ENCODE measurements at places on chromosomes 2 and 18.

GRCh38 chr2:67272195-67272594, 124.9 kb upstream of the ETAA1 start:
- no peak for DNase-seq

DNA sequence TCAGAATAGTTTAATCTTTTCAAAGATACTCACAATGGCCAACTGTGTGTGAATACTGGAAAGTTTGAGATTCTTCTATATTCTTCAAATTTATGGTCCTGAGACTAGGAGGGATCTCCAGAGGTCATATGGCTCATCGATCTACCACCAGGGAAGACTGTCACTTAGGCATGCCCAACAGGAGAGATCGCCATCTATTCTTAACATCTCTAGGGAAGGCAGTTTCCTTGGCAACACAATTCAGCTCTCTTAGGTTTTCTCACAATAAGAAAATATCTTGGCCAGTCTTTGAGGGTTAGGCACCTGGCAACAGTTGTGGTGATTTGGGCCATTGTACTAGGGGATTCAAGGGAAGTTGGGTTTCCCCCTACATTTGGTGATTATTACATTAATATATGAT, 107.2 kb downstream of the GALNT3 start:
- DNase-seq, result no peak

GRCh38 chr2:23286758-23287704, 97.9 kb upstream of the KLHL29 start:
- no peak for DNase-seq

DNA sequence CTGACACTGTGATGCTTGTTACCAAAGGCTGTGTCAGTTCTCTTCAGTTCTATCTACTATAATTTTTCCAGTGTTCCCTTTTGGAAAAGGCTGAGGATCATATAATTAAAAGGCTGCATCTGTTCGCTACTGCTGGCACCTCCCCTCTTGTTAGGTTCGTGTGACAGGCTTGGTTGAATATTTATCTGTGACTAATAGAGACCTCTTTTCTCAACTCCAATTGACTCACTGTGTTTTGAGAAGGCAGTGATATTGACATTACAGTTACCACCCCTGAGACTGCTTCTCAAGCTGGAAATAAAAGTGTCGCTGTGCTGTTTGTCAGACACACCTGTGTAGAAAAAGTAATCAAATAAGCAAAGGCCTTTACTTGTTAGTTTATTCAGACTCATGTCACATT, 205.5 kb upstream of the KCNH7 start:
- no peak for DNase-seq

GRCh38 chr2:227612546-227613271, 1.9 kb downstream of the SCYGR3 start:
- DNase-seq, result no peak

DNA sequence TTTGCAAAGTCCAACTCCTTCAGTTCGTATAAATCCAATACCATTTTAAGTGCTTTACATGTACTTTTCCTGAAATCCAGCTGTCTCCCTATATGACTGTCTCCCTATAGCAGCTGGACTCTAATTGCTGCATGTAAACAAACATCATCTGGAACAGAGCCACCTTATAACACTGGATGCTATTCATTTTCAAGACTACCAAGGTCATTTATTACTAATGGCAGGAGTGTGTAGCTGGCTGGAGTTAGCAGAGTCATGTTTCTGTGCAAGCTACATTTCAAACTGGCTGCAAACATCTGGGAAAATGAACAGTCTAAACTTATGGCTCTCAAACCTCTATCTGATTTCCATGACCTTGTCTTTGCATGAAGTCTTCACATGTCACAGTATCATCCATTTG, 575.2 kb downstream of the PIK3C3 start:
- DNase-seq, result no peak

DNA sequence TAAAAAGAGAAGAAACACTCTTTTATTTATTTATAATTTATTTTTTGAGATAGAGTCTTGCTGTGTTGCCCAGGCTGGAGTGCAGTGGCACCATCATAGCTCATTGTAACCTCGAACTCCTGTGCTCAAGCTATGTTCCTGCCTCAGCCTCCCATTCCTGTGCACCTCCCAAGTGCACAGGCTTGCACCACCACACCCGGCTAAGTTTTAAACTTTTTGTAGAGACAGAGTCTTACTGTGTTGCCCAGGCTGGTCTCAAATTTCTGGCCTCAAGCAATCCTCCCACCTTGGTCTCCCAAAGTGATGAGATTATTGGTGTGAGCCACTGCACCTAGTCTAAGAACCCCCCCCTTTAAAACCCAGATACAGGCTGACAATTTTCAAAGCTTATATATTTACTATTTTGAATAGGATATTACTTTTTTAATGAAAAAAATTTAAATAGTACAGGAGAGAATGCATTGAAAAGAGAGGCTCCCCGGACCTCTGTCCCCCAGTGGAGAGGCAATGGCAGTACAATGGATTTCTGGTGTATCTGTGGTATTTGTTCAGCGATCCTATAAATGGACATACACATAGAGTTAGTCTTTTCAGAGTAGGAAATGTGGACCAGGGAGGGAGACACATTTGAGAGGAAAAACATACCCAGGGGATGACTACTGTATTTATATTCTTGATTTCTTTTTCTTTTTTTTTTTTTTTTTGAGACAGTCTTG, 48.1 kb upstream of the CNOT11 start:
- no peak for DNase-seq

DNA sequence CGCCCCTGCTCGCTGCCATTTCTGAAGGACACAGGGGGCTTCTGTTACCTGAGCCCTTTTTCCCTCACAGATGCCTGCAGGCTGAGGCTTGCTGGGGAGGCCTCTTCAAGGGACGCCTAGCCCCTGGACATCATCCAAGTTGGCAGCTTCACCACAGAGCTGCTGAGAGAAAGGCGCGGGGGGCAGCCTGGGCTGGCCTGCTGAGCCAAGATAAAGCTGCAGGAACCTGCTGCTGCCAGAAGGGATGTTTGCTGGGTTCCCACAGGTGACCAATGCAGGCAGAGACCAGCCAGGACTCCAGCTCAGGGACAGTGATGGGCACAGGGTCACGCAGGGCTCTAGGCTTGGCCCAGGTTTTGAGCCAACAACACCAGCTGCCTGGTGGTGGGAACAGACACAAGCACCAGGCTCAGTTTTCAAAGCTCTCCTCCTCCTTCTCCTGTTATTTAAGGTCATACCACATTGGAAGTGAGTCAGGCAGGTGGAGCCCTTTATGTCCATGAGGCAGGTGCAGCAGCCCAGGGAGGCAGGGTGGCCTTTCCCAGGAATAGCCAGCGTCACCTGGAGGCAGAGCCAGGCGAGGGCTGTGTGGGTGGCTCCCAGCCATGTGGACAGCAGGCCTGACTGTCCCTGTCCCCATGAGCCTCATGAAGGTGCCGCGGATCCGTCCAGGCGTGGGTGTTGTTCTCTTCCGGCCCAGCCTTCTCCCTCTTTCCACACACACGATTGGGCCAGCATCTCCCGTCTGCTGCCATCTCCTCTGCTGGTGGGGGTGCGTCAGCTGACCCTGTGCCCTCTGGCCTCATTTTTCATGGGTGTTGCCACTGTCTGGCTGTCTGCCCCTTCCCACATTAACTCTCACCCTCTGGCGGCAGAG, 515.5 kb upstream of the MYT1L start:
- DNase-seq, result no peak

DNA sequence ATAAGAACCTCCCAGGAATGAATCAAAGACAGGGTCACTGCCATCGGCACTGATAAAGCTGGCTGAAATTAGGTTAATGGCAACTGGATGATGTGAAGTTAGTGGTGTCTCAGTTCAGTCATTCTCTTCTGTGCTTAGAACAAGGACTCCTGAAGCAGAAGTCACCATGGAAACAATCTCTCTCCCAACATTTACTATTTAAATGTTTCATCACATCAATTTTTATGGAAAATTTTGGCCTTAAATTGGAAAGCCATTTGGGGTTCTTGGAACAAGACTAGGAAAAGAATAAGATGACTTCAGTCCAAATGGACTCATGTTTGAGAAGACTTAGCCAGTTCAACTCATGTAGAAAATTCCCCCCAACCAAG, 15.5 kb upstream of the ARL5A start:
- DNase-seq, result no peak

- DNase-seq, result no peak
These were observed 688 bp upstream of the ARHGAP28 start for GRCh38 chr18:6728809-6729246.

DNA sequence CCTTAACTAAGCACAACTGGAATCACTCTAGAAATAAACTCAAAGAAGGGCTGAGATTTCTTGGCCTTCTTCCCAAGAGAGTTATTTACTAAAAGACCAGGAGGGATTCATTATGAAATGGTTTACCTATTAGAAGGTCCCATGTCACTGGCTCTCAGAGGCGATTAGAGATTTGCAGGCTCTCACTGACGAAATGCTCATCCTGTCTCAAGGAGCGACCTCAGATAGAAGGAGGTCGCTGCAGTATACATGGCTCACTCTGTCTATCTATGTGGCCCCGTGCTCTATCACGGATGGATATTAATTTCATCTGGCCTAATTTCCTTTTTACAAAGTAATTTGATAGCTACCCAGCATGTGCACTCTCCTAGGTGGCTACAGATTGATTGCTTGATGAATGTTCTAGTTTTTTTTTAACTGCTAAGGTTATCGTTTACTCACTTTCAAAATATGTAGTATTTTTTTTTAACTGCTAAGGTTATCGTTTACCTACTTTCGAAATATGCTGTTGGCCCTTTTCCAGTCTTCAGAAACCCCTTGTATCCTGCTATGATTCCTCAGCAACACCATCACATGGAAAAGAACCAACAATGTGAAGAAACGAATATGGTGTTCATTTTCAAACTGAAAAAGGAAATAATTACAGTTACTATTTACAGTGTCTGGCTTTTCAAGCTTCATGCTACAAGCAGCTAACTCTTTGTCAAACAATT, 9.1 kb downstream of the SMIM21 start:
- no peak for DNase-seq

DNA sequence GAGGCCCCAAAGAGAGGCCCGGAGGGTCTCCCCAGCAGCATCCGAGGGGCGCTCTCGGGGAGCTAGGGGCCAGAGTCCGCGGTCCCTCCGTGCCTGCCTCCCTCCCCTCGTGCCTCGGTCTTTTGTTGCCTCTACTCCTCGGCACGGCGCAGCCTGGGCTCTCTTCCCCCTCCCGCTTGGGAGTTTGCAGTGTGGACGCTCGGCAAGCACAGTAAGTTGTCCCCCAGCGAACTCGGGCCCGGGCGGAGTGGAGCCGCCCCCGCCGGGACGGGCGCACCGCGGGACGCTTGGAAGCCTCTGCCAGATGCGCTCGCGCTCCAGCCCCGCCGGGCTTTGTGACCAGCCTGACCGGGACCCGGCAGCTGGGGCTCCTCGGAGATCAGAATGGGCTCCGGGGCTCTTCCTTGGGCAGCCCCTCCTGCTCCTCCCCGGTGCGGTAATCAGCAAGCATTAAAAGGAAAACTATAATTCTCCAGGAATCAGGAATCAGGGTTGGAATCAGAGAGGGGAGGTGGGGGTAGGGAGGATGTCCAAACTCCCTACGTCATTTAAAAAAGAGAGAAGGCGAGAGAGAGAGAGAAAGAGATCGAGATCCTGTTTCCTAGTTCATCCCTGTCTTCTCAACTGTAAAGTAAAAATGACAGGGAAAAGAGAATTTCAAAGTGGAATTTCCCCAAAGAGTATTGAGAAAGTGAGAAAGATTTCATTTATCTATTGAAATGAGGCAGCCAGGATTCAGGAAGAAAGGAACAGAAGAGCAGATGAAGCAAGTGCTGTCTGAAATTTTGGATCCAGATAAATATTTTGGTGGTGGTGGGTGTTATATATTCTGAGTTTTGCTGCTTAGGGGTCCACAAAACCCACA, 786 bp upstream of the TMEM200C start:
- no peak for DNase-seq

- DNase-seq, result no peak
These were observed 79.5 kb upstream of the CTDP1 start for GRCh38 chr18:79600141-79600540.

GRCh38 chr2:144505245-144505831, 14.6 kb downstream of the ZEB2 start:
- DNase-seq, result no peak

- no peak for DNase-seq
These were observed 100.1 kb downstream of the PLCL1 start for GRCh38 chr2:197904446-197904845.

DNA sequence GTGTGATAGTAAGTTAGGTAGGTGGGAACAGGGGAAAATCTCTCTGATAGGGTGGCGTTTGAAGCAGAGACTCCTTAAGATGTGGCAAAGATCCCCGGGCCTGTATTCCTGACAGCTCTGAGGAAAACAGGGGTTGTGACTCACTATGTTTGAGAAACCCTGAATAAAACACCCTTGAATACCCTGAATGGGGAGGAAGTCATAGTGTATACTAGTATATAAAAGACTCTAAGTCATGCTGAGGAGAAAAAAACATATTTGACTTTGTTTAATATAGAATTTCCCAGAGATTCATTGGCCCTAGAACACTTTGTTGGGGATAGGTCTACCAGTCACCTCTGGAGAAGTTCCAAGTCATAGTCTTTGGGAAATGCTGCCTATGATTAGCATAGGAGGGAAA, 590.9 kb downstream of the IRS1 start:
- DNase-seq, result no peak

- no peak for DNase-seq
These were observed 85.4 kb downstream of the DYSF start for GRCh38 chr2:71538656-71539265.

DNA sequence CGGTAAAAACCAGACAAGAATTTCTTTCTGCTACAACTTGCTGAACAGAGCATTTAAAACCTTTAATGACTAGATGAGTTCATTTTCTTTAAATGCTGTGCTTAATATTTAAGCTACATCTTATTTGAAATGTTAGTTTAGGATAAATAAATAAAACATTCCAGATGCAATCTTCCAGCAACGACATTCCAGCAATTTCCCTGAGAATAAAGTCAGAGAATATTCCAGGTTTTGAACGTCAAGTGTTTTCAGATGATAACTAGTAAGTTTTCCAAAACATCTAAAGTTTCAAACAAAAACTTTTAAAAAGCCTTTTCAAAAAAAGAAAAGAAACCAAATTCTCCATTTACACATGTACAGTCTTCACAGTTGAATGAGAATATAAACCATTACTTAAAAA, 104.8 kb downstream of the PPP1R1C start:
- no peak for DNase-seq

- no peak for DNase-seq
These were observed 17.1 kb downstream of the TRIB2 start for GRCh38 chr2:12733846-12734245.

GRCh38 chr2:200156166-200156835, 150.2 kb upstream of the SPATS2L start:
- no peak for DNase-seq

- DNase-seq, result no peak
These were observed 12.3 kb downstream of the GKN2 start for GRCh38 chr2:68940369-68940768.

- DNase-seq, result no peak
These were observed 235.0 kb downstream of the SETBP1 start for GRCh38 chr18:44915661-44916060.
